Activated T-cell treated with anti-CD3 and anti-CD28 coated beads for 1 hour (primary cell): ENCODE measurements at places on chromosomes 12 and 14.

GRCh38 chr12:116547955-116548501 lies 11.2 kb upstream of the MAP1LC3B2 start:
- no peak for DNase-seq

DNA sequence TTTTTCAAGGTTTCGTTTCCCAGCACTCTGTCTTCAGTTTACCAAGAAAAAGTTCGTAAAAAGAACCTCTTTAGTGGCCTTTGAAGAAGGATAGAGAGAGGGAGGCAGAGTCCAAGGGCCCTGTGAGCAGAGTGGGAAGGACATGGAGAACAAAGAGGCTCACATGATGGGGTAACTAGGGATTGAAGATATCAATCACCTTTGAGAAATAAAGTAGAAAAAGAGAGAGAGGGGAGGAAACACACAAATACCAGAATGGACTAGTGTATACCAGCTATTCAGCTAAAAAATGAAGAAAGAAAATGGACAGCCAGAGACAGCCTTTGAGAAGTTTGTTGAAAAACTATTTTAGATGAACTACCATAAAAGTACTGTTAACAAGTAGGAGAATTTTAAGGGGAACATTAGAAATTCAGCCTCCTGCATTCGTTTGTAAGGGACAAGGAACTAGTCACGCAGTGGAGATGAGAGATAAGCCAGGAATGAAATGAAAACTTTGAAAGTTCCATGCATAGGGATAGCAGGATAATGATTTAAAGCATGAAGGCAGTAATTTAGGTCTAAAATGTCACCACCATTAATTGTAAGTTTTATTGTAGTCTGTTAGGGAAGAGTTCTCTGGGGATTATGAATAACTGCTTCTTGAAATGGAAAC lies 82.1 kb downstream of the SPTSSA start:
- DNase-seq, result no peak

- peak; percentile 59 for DNase-seq
These were observed 108.9 kb upstream of the PLEKHG7 start for GRCh38 chr12:92593734-92594402.

GRCh38 chr14:69153873-69154270 lies 953 bp upstream of the DCAF5 start:
- no peak for DNase-seq

DNA sequence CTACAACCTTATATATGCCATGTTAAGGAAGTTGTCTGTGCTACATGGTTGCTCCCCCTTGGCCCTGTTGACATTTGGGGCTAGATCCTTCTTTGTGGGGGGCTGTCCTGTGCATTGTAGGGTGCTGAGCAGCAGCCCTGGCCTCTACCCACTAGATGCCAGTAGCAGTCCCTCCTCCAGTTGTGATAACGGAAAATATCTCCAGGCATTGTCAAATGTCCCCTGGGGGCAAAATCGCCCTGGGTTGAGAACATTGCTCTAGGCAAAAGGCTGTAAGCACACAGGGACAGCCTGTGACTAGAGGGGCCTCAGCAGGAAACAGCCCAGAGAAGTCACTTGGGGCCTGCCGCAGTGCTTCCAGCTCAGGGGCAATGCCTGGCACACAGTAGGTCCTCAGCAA lies 1100.3 kb downstream of the BCL11B start:
- DNase-seq, result no peak

GRCh38 chr14:80426683-80427082 lies 215.4 kb upstream of the DIO2 start:
- DNase-seq, result no peak

GRCh38 chr12:12482959-12483358 lies 79.7 kb downstream of the DUSP16 start:
- DNase-seq, result no peak

GRCh38 chr14:89700801-89701200 lies 253.7 kb downstream of the EFCAB11 start:
- no peak for DNase-seq

DNA sequence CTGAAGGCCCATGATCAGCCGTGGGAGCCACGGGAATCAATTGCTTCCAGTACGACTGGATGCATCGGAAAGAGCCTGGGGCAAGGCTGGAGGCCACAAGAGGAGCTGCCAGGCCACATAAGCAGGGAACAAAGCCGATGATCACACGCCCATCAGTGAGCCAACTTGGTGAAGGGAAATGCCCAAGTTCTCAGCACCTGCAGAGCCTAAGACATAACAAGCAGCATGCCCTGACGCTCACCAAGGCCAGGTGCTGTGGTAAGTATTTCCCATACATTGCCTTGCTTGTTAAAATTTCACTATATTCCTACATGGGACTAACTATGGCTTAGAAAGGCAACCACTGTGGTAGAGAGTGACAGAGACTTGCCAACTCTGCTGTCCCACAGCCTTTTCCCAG lies 555.9 kb downstream of the BCL11B start:
- DNase-seq, result no peak

GRCh38 chr12:32893043-32893442 lies 3.5 kb downstream of the PKP2 start:
- DNase-seq, result no peak

DNA sequence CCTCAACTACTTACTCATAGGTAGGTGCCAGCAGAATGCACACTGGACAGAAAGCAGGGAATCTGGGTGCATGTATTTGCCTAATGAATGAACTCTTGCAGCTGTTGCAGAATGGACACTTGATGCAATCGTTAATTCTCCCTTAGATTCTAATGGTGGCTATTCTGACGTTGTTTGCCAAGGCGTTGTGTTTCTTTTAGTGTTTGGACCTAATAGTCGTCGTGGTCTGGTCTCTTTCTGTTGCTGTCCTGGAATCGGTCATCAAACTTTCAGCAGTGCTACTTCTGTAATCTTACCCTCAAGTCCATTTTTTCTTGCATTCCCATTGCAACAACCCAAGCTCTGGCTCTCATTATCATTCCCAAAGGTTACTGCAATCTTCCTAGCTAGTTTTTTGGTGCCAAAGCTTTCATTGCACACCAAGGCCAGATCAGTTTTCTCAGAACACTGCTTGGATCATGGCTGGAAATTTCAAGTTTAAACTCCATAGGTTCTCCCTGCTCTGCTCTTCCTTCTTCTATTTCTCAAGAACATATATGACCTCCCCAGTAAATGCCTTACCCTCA lies 31.3 kb downstream of the BMP4 start:
- DNase-seq, result no peak

GRCh38 chr14:22012452-22012851 lies 338.8 kb upstream of the OR4E1 start:
- no peak for DNase-seq

- no peak for DNase-seq
These were observed 57.2 kb downstream of the LTBP2 start for GRCh38 chr14:74554742-74555362.

- no peak for DNase-seq
These were observed 331.4 kb downstream of the BCAT1 start for GRCh38 chr12:24617471-24617870.

DNA sequence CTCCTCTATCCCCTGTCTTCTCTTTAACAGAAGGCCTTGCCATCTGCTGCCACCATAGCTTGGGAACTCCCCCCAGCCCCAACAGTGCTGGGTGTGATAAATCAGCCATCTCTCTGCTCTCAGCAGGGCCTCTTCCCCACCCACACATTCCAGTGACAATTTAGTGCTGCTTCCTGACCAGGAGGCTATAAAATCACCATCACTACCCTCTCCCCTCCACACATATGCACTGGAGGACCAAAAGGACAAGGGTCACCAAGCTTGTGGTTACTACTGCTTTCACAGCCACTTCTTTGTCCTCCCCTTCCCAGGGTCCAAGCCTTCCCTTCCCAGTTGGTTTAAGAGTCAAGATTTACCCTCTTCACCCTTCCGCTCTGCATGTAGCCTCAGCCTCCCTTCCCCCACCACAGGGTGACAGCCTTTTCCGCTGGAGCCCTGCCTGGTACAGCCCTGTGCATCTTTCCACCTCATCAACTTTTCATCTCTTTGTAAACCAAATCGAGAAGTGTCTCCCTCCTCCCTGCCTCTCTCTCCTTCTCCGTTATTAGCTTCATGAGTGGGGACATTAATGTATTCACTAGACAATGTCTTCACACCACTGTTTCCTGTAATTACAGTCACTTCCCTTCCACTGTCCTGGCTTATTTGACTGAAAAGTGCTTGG lies 9.4 kb downstream of the PSMB5 start:
- DNase-seq, result no peak

GRCh38 chr14:98605043-98605442 lies 667.0 kb downstream of the BCL11B start:
- no peak for DNase-seq

- no peak for DNase-seq
These were observed 60.0 kb downstream of the TMTC2 start for GRCh38 chr12:82746668-82747067.

DNA sequence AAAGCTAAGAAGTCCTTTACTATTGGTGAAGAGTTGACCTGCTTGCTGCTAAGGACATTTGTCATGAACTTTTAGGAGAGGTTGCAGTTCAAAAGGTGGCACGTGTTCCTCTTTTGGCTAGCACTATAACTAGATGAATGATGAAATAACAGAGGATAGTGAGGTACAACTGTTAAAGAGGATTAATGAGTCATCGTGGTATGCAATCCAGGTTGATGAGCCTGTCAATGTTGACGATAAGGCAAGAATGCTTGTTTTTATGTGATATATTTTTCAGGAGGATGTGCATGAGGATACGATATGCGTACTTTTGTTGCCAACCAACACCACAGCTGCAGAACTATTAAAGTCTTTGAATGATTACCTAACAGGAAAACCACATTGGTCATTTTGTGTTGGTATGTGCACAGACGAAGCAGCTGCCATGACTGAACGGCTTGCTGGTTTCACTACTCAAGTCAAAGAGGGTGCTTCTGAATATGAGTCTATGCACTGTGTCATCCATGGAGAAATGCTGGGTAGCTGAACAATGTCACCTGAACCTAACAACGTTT lies 10.6 kb downstream of the CEP128 start:
- no peak for DNase-seq

GRCh38 chr12:47808050-47808449 lies 11.7 kb downstream of the HDAC7 start:
- DNase-seq, result peak; percentile 66

DNA sequence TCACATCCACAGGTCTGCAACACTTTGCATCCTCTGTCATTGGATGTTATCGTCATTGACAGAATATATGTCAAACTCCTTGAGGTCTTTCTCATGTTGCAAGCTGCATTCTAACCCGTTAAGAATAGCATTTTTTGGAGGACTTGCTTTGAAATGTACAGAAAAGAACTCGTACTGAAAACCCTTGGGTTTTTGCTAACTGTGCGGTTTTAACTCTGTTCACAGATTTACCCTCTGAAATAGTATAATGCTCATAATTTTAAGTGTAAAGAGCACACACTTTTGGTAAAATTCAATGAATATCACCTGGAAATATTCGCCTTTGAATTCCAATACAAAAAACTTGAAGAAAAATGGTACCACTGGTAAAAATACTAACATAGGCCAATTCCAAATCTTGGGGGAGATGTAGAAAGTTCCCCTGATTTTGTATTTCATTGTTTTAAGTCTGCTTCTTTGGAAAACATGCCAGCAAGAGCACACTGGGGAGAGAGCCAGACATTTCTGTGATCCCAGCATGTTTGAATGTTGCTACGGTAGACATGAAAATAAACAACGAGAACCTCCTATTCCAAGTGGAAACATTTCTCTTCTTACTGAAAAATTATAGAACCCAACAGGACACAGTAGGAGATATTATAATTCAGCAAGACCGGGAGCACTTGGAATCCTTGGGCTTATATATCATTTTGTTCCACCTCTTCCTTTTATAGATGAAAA lies 446.0 kb downstream of the AEBP2 start:
- no peak for DNase-seq
